ENCODE measurements at places on chromosomes 4 and X. TPM values are rescaled to one million over a fixed set of nuclear protein-coding genes. Genes with fewer than 3 reads are reported as not detected.

INPP4B gene
- 8.6 TPM for total RNA-seq

TREX2 gene
- total RNA-seq: 0.60 TPM

ABRAXAS1 gene
- total RNA-seq: 16.0 TPM

DDIT4L gene
- total RNA-seq: 4.4 TPM

NXF3 gene
- total RNA-seq: not detected

- H3K4me1 ChIP-seq: no peaks in the 10 kb centered on the region
- H3K4me3 ChIP-seq: no peak overlapping the region
- H3K27ac ChIP-seq: no peak overlapping the region
- DNase-seq: no peak
Observed at GRCh38 chr4:4893721-4894120, 34.3 kb downstream of the MSX1 start.

DNA sequence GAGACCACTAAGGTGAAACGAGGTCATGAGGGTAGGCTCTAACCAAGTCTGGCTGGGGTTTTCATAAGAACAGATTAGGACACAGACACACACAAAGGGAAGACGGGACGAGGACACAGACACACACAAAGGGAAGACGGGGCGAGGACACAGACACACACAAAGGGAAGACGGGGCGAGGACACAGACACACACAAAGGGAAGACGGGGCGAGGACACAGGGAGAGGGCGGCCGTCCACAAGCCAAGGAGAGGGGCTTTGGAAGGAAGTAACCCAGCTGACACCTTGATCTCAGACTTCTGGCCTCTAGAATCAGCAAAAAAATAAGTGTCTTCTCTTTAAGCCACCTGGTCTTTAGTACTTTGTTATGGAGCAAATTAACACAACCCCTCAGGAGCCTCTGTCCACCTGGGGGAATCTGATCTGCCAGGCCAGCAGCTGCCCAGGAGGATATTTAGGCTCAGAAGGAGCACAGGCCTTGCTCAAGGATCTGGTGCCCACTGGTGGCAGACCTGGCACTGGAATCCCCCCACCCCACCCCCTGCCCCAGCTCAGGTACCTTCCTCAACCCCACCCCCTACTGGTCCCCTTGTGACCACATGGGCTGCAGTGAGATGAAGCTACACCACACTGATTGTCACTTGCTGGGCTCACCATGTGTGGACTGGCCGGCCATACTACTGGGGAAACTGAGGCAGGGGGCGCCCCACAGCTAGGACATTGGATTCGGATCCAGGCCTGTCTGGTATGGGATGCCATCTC is 2.8 kb downstream of the ABLIM2 start:
- H3K36me3 ChIP-seq: no peaks in the 10 kb centered on the region
- no peak overlapping the region for H3K4me3 ChIP-seq
- DNase-seq: no peak
- H3K27ac ChIP-seq: no peak overlapping the region
- no peaks in the 10 kb centered on the region for H3K4me1 ChIP-seq
- H3K27me3 ChIP-seq: peaks cover 16% of the 10 kb centered on the region

DNA sequence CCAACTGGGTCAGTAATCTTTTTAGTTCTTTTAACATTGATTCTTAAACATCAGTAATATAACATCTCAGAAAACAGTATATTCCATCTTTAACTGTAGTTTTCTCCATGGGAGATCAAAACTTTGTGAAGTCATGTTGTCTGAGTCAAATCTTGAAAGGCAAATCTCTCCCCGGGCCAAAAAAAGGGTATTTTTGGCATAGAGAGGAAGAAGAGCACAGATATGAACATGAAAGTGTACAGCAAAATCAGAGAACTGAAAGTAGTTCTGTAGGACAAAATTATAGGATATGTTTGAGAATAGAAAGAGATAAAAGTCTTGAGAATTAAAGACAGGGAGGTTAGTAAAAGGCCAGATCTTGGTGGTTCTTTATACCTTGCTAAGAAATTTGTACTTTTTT is 176.4 kb upstream of the GYPA start:
- H3K36me3 ChIP-seq: no peaks in the 10 kb centered on the region
- no peaks in the 10 kb centered on the region for H3K27me3 ChIP-seq
- H3K4me3 ChIP-seq: no peak overlapping the region
- no peak for DNase-seq

DNA sequence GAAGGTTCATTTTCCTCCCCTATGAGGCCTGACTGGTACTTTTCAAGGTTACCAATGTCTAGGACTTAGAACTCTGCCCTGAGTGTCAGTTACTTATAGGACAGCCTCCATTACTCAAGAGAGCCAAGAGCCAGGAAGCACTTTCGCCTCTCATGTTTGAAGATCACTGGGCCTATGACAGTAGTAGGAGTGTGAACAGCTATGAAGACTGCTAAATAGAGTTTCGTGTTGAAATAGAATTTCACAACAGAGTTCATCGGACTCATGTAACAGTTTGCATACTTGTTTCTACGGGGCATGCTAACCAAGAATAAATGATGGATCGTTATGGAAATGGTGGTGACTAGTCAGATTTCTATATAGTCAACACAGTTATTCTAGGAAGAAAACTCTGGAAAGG is 97.8 kb upstream of the GPC4 start:
- H3K27ac ChIP-seq: no peak overlapping the region
- no peaks in the 10 kb centered on the region for H3K36me3 ChIP-seq
- DNase-seq: no peak

- H3K4me1 ChIP-seq: no peaks in the 10 kb centered on the region
- no peak overlapping the region for H3K27ac ChIP-seq
- H3K36me3 ChIP-seq: no peaks in the 10 kb centered on the region
- no peak for DNase-seq
- H3K4me3 ChIP-seq: no peak overlapping the region
- H3K27me3 ChIP-seq: no peaks in the 10 kb centered on the region
Observed at GRCh38 chrX:101429934-101430333, 21.9 kb downstream of the HNRNPH2 start.

DNA sequence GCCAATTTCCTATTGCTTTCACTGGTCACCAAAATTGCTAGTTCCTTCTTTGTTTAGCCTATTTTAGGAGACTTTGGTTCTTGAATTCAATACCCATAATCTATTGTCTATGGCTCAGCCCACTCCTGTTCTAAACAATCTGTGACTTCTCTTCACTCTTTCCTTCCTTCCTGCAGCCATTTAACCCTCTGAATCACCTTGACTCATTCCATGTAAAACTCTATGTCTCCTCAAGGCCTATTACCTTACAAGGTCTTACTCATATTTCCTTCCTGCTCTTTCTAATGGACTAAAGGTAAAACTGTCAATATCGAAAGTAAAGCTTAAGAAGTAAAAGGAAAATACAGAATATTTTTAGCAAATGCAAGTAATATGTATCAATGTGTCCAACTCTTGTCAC is 301.6 kb downstream of the ARHGAP24 start:
- no peak overlapping the region for H3K27ac ChIP-seq
- peaks cover 4% of the 10 kb centered on the region for H3K4me1 ChIP-seq
- H3K36me3 ChIP-seq: no peaks in the 10 kb centered on the region
- DNase-seq: no peak
- no peak overlapping the region for H3K4me3 ChIP-seq

GRCh38 chr4:99845179-99845578 is 28.6 kb downstream of the DAPP1 start:
- no peaks in the 10 kb centered on the region for H3K36me3 ChIP-seq
- no peak overlapping the region for H3K27ac ChIP-seq
- no peaks in the 10 kb centered on the region for H3K4me1 ChIP-seq
- DNase-seq: no peak
- no peak overlapping the region for H3K4me3 ChIP-seq

GRCh38 chrX:8204169-8204935 is 33.3 kb upstream of the VCX2 start:
- H3K4me3 ChIP-seq: no peak overlapping the region
- H3K27ac ChIP-seq: no peak overlapping the region
- DNase-seq: no peak
- H3K4me1 ChIP-seq: no peaks in the 10 kb centered on the region
- no peaks in the 10 kb centered on the region for H3K27me3 ChIP-seq

DNA sequence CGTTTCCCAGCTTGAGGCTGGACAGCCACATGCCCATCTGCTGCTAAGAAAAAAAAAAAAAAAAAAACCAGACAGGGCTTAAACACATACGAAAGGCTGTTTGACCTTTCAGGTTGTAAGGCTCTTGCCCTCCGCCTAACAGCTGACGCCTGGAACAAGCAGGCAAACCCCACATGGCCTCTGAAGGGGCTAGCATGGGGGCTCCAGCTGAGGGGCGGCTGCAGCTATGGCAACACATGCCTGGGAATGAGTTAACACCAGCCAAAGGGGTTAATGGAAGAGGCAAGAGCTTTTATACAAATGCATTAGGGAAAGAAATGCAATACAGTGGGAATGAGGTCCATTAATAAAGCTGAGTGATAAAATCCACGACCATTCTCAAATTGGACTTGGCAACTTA is 183.6 kb downstream of the ENOX2 start:
- no peaks in the 10 kb centered on the region for H3K27me3 ChIP-seq
- H3K27ac ChIP-seq: no peak overlapping the region
- no peak for DNase-seq
- no peaks in the 10 kb centered on the region for H3K36me3 ChIP-seq
- H3K4me3 ChIP-seq: no peak overlapping the region

DNA sequence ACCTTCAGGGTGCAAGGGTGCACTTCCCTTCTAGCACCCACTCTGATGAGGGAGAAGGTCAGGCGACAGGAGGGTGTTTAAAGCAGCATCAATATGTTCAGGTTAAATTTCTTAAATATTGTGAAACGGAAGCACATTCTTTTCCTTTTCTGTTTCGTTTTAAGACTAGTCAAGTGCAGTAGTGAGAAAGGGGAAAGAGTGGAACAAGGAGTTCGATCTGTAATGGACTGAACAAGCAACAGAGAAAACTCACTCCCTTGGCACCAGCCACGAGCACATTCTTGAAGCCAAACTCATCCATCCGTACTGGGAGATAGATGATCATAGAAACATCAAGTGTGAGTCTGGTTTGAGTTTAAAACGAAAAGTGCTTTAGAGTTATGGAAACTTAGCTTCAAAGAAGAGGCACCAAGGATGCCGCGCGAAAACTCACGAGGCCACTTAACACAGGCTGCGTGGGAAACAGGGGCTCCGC is 815 bp downstream of the FAM53A start:
- H3K4me1 ChIP-seq: no peaks in the 10 kb centered on the region
- peak overlapping the region; percentile 72 for H3K4me3 ChIP-seq
- DNase-seq: peak; percentile 51
- H3K27ac ChIP-seq: peak overlapping the region; percentile 65
- H3K27me3 ChIP-seq: no peaks in the 10 kb centered on the region

DNA sequence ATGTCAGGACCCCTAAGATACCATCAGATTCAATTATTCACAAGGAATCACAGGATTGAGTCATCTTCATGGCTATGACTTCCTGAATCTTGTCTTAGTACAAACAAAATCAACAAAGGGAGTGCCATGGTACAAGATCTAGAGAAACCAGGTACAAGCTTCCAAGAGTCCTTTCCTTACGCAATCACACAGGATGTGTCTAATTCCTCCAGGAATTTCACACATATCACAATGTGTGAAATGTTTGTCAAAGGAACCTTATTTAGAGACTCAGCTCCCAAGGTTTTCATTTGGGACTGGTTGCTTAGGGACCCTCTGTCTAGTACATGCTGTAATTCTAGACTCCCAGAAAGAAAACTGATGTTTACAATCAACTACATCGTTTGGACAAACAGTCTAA is 83.0 kb downstream of the MAB21L2 start:
- H3K36me3 ChIP-seq: no peaks in the 10 kb centered on the region
- H3K27ac ChIP-seq: no peak overlapping the region
- no peaks in the 10 kb centered on the region for H3K27me3 ChIP-seq
- no peak for DNase-seq
- no peak overlapping the region for H3K4me3 ChIP-seq
- H3K4me1 ChIP-seq: no peaks in the 10 kb centered on the region

DNA sequence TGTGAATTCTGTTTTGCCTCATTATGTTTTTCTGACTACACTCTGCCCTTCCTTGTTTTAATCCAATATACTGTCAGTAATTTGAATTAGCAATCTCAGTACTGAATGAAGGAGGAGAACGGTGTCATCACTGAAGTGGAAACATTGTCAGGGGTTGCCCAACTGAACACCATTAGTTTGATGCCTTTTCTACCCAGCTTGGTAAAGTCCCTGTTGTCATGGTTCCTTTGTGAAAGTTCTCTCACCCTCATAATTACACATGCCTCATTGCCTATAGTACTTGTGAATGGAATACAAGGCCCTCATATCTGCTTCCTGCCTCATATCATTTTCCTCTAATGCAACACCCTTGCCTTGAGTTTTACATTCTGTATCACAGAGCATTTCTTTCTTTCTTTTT is 76.9 kb downstream of the RRAGB start:
- no peak for DNase-seq
- H3K27ac ChIP-seq: no peak overlapping the region
- no peaks in the 10 kb centered on the region for H3K27me3 ChIP-seq
- no peaks in the 10 kb centered on the region for H3K4me1 ChIP-seq
- H3K36me3 ChIP-seq: no peaks in the 10 kb centered on the region

GRCh38 chr4:148955564-148956297 is 513.5 kb upstream of the NR3C2 start:
- H3K4me1 ChIP-seq: peaks cover 4% of the 10 kb centered on the region
- no peak overlapping the region for H3K27ac ChIP-seq
- DNase-seq: no peak
- H3K27me3 ChIP-seq: no peaks in the 10 kb centered on the region

- no peak overlapping the region for H3K4me3 ChIP-seq
- H3K27me3 ChIP-seq: no peaks in the 10 kb centered on the region
- peak; percentile 79 for DNase-seq
- H3K36me3 ChIP-seq: no peaks in the 10 kb centered on the region
Observed at GRCh38 chr4:88659055-88659889, 38.4 kb downstream of the NAP1L5 start.

- H3K27me3 ChIP-seq: no peaks in the 10 kb centered on the region
- H3K4me1 ChIP-seq: no peaks in the 10 kb centered on the region
- peak; percentile 49 for DNase-seq
- H3K4me3 ChIP-seq: no peak overlapping the region
Observed at GRCh38 chrX:65871671-65872311, 168.1 kb downstream of the VSIG4 start.

DNA sequence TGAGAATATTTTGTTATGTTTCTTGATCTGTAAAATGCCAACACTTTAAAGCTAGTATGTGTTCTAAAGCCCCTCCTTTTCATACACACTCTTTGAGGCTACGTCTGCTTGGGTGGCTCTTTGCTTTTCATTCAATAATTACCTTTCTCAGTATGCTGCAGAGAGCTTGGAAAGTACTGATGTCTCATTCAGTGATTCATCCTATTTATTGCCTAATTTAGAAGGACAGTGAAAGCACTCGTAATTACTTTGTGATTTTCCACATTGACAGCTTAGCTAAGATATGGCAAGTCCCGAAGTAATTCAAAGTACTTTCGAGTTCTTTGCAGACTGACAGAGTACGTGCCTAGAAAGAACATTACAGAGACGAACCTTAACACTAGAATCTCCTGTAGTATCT is 57.2 kb downstream of the BMP15 start:
- H3K27ac ChIP-seq: peak overlapping the region; percentile 48
- no peak overlapping the region for H3K4me3 ChIP-seq
- no peak for DNase-seq
- H3K36me3 ChIP-seq: no peaks in the 10 kb centered on the region

DNA sequence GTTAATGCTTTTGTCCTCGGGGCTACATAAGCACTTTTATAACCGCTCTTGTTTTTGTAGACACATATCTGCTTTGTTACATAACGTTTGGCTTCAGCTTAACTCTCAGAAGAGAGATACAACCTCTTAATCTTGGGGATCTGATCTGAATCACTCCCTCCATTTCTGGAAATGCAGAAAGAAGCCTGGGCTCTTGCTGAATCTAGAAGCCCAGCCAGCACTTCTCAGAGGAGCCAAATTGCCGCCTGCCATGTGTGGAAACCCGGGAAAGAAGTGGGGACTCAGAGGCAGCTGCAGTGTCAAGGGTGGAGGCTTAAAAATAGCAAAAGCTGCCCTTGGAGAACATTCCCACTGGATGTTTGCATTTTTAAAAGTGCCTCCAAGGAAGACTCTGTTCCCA is 69.3 kb upstream of the LDB2 start:
- no peaks in the 10 kb centered on the region for H3K36me3 ChIP-seq
- no peak for DNase-seq
- H3K27ac ChIP-seq: no peak overlapping the region
- no peak overlapping the region for H3K4me3 ChIP-seq

All from hepatocyte (in vitro differentiated cells).